Globus pallidus (tissue), 1 donor: ENCODE measurements at places on chromosomes 12 and 14.

- DNase-seq, result no peak
Measured at GRCh38 chr12:54980341-54980740, 4.2 kb downstream of the TESPA1 start.

GRCh38 chr12:20040184-20040583 lies 328.2 kb upstream of the PDE3A start:
- DNase-seq, result no peak

DNA sequence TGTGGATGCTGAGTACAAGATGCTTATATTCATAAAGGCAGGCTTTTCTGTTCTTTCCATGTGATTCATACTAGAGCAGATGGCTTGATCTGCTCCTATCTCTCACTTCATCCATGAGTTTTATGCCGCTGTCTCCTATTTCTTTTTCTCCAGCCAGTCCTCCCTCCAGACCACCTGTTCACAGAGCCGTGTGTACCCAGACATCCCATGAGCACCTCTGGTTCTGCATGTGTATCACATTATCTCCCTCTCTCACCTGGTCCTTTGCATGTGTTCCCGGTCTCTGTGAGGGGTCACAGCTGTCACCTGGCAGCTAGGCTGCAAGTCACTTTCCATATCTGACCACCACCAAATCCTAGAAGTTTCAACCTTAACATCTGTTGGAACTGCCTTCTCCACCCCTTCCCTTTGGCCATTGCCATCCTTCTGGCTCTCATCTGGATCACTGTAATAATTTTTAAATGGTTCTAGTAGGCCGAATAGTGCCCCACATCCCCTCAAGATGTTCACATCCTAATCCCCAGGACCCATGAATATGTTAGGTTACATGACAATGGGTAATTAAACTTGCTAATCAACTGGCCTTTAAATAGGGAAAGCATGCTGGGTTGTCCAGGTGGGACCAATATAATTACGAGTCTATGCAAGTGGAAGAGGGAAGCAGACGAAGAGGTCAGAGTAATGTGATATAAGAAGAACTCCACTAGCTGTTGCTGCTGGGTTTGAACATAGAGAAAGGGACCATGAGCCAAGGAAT lies 168.1 kb downstream of the SNAPC1 start:
- DNase-seq, result no peak

GRCh38 chr14:56125772-56126636 lies 7.8 kb downstream of the PELI2 start:
- no peak for DNase-seq

DNA sequence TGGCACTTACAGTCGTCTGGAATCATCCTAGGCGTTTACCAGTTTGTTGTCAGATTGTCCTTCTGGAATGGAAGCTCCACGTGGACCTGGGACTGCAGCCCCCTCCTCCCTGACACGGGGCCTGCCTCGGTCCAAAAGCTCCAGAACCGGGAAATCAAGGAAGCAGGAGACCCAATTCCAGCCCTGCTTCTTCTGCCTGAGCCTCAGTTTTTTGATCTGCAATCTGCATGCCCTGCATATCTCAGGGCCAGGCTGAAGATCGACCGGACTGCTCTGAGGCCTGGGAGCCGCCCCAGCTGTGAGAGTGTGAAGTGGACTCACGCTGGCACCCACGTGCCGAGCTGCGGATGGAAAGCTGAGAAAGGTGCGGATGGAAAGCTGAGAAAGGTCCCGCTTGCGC lies 98.6 kb downstream of the SETD3 start:
- no peak for DNase-seq
